ENCODE measurements at places on chromosomes 7 and 10.

- DNase-seq: no peak
These were observed 205.9 kb upstream of the ADCY1 start for GRCh38 chr7:45368129-45368807.

DNA sequence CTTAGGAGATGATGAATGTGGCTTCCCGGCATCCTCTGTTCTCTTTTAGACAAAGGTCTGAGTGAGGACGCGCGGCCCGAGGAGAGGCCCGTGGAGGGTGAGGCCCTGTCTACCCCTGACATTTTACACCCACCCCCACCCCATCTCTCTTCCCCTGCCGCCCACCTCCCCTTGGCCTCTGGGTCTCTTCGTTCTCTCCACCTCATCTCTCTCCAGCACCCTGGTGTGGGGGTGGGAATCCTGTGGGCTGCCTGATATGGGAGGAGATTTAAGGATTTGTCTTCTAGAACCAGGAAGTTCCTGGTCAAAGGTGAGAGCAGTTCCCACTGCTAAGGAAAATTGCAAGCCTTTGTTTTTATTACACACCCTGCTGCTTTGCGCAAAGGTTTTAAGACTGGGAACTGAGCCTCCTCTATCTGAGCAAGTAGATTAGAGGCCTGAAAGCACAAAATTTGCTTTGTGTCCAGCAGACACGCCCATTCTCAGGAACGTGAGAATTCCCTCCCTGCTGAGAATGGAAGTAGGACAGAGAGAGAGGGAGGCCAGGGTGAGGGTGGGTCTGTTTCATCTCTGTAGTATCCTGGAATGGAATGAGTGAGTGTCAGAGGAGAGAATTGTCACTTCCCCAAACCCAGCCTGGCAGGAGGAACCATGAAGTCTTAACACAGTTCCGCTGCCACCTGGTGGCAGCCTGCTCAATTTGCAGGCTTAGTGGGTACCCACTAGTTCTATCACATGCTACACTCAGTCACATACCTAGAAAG is 91.2 kb downstream of the GTF2IRD1 start:
- DNase-seq: no peak

DNA sequence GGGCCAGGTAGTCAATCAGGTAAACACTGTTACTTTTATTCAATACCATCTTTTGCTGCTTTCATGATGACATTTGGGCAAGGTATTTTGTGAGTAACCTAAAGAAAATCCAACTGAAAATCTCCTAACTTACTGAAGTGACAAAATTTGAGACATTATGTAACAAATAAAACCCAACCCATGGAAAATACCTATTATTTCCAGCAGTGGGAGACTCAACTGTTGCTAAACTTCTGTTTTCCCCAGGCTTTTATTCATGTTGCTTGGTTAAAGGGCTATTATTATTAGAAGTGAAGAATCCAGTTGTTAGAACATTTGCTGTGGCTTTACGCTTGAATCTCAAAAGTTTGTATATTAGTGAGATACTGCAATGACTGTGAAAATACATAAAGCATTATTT is 215.9 kb downstream of the MDFIC start:
- DNase-seq: no peak

DNA sequence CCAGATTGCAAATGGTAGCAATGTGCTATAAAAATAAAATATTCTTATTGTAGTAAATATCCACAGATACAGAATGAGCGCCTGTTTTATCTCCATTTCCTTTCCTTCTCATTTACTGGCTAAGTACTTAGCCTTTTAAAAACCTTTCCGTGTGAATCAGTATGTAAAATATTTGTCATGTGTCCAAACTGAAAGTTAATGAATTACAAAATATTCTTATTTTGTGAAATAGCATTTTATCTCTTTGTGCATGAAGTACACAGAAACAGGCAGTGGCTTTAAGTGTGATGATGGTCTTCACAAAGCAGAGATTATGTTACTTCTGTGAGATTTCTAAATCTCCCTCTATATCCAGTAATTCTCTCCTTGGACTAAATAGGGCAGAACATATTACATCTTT is 56.7 kb upstream of the KIAA1217 start:
- no peak for DNase-seq

DNA sequence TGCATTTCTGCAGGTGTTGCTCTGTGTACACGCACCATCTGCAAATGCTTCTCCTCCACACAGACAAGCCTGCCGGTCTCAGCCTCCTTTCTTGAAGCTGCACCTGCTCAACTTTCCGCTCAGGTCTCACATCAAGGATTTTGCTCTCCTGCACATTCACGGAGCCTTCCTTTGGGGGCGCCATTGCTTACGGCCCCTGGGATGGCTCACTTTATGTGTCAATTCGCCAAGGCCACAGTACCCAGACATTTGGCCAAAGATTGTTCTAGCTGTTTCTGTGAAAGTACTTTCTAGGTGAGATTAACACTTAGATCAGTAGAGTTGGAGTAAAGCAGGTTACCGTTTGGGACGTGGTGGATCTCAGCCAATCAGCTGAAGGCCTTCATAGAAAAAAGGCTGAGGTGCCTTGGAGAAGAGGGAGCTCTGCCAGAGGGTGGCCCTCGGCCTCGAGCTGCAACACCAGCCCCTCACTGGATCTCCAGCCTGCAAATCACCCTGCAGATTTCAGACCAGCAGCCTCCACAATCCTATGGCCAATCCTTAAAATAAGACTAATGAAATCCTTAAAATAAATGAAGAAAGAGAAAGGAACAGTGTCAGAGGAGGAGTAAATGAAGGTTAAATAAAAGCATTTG is 39.9 kb upstream of the PPP2R2D start:
- no peak for DNase-seq

GRCh38 chr7:3301831-3302618 is 973 bp downstream of the SDK1 start:
- no peak for DNase-seq

DNA sequence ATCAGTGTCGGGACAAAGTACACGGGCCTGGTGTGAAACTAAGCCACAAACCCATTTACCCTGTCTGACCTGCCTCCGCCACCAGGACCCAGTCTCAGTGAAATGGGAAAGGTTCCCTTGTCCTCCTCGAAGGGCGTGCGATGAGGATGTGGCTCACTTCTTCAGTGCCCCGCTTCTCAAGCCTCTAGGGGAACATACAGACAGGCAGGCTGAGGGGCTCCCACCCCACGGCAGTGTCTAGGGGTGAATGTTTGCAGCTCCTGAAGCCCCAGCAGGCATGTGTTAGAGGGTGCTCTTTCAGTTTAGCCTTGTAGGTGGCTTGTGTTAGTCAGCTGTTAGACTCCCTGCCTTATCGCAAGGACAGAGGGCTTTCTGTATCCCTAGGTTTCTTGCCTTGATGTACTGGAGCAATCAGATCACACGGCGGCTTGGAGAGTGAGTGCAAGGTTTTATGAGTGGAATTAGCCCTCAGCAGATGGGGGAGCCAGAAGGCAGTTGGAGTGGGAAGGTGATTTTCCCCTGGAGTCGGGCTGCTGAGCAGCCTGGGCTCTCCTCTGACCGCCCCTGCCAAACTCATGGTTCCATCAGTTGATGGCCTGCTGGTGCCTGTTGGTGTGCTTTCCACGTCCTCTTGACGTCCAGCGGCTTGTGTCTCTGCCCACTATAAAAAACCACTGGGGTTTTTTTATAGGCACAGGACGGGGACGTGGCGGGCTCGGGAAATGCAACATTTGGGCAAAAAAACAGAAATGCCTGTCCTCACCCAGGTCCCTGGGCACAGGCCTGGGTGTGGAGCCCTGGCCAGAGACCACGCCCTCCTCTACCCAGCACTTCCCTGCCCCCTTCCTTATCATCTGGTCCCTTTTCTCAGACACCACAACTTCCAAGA is 759 bp downstream of the NUDT1 start:
- no peak for DNase-seq

DNA sequence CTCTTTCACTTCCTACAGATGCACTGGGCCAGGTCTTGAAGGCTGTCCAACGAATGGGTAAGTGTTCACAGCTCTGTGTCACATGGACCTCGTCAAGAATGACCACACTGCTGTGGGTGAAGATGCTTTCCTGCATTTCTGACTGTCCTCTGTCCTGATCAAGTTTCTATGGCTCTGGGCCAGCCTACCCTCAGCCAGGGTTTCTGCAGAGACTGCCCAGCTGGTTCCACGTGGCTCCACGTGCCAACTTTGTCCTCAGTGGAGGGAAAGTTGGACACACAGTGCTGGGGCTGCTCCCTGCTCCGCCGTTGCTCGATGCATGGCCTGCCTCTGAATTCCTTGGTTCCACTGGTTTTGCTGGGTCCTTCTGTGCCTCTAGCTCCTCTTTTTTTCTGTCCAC is 152.3 kb downstream of the EGFR start:
- DNase-seq: no peak

DNA sequence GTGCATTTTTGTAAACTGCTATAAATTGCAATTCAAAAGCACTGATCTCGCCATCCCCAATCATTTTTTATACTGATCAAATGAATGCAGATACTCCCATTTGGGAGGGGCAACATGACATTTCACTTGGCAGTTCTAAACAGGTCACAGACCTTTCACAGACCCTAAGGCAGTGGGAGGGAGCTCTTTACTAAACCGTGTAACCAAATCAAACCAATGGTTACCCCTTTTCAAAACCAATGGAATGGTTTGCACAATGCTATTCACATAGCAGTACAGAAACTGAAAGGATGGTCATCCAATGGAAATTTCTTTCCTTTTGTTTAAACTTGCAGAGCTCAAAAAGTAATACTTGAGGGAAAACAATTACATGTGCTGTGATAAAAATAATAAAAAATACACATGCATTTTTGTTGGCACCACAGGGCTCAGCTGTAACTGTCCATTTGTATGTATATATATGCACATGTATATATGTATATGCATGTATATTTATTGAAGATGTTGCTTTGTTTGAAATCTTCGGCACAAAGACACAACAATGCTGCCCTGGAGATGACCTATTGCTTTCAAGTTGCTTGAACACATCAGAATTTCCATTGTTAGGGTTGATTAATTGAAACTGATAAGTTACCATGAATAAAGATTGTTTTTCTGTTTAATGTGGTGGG is 14.0 kb downstream of the PTF1A start:
- no peak for DNase-seq

- no peak for DNase-seq
These were observed 151.3 kb downstream of the CAMK1D start for GRCh38 chr10:12500381-12501303.

- no peak for DNase-seq
These were observed 45.7 kb downstream of the KIAA1549 start for GRCh38 chr7:138935465-138936011.

DNA sequence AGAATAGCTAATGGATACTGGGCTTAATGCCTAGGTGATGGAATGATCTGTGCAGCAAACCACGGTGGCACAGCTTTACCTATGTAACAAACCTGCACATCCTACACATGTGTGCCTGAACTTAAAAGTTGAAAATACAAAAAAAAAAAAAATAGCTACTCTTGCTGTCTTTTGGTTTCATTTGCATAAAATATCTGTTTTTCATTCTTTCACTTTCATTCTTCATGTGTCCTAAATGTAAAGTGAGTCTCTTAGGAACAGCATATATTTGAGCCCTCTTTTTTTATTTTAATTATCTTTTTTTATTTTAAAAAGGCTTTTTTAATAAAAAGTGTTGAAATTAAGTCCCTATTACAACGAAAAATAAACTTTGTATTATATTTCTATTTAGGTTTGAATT is 836.1 kb upstream of the KCND2 start:
- DNase-seq: no peak

DNA sequence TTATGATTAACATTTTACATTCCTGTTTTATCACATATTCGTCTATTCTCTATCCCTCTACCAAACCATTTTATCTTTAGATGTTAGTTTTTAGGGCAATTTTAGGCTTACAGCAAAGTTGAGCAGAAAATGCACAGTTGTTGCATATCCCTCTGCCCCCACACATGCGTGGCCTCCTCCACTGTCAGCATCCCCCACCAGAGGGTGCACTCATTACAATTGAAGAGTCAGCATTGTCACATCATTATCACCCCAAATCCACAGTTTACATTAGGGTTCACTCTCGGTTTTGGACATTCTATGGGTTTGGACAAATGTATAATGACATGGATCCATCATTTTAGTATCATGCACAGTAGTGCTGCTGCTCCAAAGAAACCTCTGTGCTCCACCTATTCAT is 86.4 kb downstream of the WDR37 start:
- DNase-seq: no peak

- DNase-seq: no peak
These were observed 1.5 kb downstream of the SCART1 start for GRCh38 chr10:133455196-133455595.

DNA sequence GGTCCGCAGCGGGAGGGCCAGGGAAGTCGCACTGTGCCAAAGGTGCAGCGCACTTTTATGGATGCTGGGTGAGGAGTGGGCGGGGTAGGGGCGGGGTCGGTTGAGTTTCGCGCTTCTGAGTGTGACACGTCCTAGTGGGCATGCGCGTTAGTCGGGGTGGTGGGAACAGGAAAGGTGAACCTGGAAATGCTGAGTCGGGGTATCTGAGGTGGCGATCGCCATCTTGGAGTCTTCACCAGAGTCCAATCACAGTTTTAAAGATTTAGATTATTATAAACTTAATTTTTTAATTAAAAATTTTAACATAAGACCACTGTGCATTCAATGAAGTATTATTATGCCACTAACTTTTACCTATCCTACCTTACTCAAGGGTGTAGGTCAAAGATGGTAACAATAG is 45.7 kb downstream of the ZNF138 start:
- no peak for DNase-seq
